ENCODE measurements at places on chromosomes 1 and 21. TPM values are rescaled to one million over a fixed set of nuclear protein-coding genes. Genes with fewer than 3 reads are reported as not detected.

Gene ALX3
- not detected for total RNA-seq

Gene CFHR4
- total RNA-seq: not detected

Gene C1orf226
- 4.6 TPM for total RNA-seq

Gene CLEC20A
- total RNA-seq: not detected

DNA sequence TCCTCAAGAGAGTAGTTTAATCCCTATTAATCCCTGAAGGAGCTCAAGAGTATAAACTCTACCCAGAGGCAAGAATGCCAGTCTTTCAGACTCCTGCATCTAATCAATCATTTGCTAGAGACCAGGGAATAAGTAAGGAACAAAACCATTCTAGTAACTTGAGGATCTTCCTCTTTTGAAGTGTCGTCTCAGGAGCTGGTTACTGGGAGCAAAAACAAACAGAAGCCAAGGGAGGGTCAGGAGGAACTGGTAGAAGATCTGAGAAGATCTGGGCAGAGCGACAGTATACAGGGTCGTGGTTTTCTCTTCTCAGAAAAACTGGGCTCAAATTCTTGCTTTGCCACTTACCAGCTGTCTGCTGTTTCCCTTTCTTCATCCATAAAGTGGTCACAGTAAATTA lies 69.3 kb downstream of the RPS6KA1 start:
- no peak for DNase-seq

- DNase-seq: no peak
Observed at GRCh38 chr1:97340951-97341350, 579.9 kb downstream of the DPYD start.

- DNase-seq: no peak
Observed at GRCh38 chr1:200861937-200862647, 10.7 kb upstream of the GPR25 start.

GRCh38 chr1:160416369-160416768 lies 16.0 kb downstream of the VANGL2 start:
- DNase-seq: no peak

DNA sequence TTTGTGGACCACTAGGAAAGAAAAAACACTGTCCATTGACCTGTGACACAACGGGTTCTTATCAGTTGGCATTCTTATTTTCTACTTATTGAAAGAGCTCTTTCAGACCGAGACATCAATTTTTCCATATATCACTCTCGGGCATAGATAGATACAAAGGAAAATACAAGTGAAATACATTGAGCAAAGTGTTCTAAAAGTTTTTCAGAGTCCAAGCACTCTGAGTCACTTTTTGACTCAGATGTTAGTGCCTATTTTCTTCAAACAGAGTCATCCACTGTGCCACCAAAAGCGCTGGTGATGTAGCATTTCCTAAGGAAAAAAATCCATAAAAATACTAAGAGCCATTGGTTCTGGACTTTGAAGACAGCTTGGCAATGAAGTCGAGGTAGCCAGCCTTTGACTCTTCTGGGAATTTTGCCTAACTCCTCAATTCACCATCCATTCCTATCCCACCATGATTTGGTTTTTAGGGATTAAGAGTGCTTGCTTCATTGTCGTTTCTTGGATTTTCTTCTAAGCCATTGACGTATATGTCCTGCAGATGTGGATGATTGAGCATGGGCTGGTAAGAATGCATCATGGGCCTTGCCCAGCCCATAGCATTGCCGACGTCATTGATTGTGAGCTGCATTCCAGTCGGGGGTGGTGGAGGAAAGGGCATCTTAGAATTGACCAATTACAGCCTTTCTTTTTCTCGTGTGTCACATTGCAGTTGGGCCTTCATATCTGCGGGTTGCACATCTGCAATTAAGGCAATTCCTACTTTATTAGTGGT lies 10.6 kb downstream of the GALNT2 start:
- no peak for DNase-seq

- DNase-seq: no peak
Observed at GRCh38 chr1:218867066-218867465, 306.6 kb upstream of the LYPLAL1 start.

- DNase-seq: peak; percentile 90
Observed at GRCh38 chr1:41726899-41727748, 191.6 kb downstream of the HIVEP3 start.
